NCI-H460 (cell line): ENCODE measurements at places on chromosomes 3 and 15. TPM values are rescaled to one million over a fixed set of nuclear protein-coding genes. Genes with fewer than 3 reads are reported as not detected.

DNA sequence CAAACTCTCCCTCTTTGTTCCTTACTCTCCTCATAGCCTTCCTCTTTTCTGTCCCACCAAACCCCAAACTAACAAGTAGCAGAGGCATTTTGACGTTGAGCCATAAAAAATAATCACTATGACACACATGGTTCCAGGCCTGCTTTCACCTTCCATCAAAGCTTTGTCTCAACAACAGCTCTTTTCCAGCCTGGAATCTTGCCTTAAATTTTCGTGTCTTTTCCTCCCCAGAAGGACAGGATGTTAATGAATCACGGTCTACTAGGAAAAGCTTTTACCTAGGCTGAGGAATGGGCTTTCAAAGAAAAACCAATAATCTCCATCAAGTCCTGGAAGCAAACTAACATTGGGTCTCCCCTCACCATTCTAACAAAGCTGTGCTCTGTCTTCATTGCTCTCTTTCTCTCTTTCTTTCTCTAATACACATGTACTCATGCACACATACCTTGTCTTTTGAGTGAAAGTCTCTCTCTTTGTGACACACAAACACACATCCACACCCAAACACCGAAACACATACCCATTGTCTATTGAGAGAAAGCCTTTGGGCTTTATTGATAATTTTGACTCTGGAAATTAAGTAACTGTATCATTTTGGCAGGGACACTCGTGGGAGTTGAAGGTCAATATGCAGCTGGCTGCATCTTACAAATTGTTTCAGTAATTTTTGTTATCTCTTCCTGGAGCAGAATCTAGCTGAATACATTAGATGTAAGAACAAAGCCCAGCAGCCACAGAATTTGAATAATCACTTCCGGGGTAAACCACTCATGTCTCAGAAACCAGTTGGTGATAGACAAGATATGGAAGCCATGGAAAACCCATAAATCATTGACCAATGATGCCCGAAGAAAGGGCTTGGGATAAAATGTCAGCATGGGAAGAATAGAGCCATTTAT is 107.4 kb upstream of the SLC4A7 start:
- DNase-seq: no peak

- peak; percentile 33 for DNase-seq
Measured at GRCh38 chr3:170802164-170803151, 67.5 kb downstream of the RPL22L1 start.

- no peak for DNase-seq
Measured at GRCh38 chr3:118472586-118472985, 562.1 kb downstream of the IGSF11 start.

- DNase-seq: no peak
Measured at GRCh38 chr15:88631464-88632028, 7.3 kb upstream of the ISG20 start.

GRCh38 chr15:68414591-68414990 is 17.4 kb downstream of the ITGA11 start:
- no peak for DNase-seq

- DNase-seq: no peak
Measured at GRCh38 chr3:126550488-126551051, 8.2 kb downstream of the C3orf22 start.

- no peak for DNase-seq
Measured at GRCh38 chr3:46574243-46574646, 8.1 kb upstream of the LRRC2 start.

DNA sequence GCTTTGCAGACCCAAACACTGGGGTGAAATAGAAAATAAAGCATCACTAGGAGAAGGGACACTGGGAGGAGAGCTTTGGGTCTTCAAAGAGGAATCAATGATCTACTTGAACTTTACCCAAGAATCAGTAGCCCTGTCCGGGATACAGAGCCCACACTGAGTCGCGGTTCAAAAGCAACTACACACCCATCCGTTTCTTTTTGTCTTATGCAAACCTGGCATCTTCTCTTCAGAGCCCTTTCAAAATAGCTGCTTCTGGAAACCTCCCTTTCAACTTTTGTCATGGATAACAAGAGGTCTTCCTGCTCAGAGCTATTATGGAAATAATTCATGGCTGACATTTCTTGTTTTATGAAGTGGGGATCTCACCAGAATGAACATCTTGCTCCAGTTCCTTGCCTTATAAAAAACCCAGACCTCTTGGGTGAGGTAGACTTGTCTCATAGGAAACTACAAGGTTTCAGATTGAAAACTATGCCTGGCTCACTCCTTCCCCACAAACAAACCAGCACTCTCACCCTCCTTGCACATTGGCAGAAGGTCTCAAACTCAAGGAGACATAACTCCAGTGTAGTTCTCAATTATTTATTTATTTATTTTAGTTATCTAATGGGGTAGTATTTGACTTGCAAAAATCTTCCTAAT is 115.1 kb upstream of the ARHGEF3 start:
- no peak for DNase-seq

- DNase-seq: no peak
Measured at GRCh38 chr15:67446449-67446848, 74.5 kb upstream of the C15orf61 start.

DNA sequence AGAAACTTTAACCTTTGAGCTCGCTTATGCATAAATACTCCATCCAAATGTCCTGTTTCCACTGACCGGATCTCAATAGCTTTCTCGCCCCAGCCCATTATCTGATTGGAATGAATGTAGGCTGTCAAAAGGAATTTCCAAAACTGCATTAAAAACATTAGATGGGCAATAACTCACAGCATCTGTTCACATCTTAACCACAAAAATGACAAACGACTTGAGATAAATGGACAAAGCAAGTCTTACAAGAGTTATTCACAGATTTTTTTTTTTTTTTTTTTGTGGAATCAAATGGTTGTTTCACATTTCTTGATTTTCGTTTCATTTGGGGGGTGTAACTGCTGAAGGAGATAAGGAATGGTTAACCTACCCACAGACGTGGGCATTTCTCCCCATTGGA is 39.7 kb upstream of the SLC2A2 start:
- no peak for DNase-seq

GRCh38 chr15:81749716-81750375 is 296.0 kb downstream of the MEX3B start:
- DNase-seq: no peak

GRCh38 chr3:64806668-64807605 is 119.1 kb upstream of the ADAMTS9 start:
- DNase-seq: no peak

DNA sequence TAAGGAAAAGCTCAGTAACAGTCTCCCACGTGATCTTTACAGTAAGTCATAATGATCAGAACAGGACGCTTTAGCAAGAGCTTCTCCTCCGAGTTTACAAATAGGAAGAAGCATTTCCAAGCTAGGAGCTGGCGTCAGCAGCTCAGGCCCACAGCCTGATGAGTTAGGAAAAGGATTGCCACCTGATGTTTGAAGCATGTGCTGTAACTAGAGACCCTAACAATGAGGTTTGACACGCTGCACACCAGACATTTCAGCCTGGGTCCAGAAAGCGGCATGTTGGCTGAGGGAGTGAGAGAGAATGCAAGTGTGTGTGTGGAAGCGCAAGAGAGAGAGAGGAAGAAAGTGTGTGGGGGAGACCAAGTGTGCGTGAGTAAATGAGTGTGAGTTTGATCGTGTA is 47.3 kb downstream of the TLE3 start:
- DNase-seq: no peak

- DNase-seq: no peak
Measured at GRCh38 chr3:158768361-158768787, 33.5 kb upstream of the MFSD1 start.

DNA sequence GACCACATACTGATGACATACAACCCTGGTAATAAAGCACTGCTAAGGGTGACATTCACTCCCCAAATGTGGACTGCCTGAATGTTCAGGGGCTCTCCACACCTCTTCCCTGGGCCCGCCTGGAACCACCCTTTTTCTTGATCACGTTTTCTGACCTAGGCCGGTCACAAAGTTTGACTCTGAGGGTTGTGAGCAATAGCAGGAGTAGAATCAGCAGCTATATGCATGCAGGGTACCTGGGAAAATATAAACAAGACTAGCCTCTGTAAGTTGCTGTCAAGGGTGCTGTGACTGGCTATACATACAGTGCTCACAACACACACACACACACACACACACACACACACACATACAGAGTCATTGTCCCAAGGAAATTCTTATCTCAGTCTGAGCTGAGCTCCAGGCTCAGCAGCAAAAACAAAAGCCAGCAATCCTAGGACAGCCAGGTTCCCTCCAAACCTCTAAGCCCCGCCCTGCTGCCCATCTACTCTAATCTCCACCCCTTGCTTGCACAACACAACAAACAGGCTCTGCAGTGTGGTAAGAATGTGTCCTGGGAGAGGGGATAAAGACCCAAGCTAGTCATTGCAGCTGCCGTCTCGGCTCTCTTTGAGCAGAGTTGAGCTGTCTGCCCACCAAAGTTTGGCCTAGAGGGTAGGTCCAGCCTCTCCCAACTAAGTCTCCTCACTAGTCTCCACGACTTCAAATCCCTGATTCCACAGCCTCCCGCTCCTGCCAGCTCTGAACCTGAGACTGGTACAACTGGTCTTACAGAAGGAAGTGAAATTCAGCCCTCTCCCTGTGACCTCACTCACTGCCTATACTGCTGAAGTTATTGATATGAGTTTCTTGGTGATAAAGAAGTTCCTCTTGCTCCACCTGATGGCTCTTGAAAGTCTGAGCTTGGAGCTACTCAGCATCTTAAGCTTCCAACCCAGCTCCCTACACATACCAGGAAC is 2.2 kb downstream of the BMF start:
- DNase-seq: no peak

DNA sequence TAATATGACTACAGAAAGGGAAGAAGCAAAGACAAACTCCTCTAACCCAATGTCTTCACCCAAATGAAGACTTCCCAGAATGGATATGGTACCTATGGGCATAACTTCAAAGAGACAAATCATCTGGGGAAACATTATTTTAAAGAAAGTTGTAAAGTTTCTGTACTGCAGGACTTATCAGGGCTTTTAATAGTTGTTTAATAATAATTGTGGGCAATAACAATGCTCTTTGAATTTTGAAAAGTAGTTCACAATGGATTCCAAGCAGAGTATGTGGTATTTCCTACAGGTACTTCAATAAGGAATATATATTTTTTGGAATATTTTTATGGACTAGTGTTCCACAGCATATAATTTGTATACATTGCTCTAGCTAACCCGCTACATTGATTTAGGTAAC is 503.1 kb downstream of the MCTP2 start:
- no peak for DNase-seq

- no peak for DNase-seq
Measured at GRCh38 chr15:94383041-94383440, 151.7 kb downstream of the MCTP2 start.

GRCh38 chr3:123716411-123716810 is 131.6 kb upstream of the HACD2 start:
- DNase-seq: no peak

DNA sequence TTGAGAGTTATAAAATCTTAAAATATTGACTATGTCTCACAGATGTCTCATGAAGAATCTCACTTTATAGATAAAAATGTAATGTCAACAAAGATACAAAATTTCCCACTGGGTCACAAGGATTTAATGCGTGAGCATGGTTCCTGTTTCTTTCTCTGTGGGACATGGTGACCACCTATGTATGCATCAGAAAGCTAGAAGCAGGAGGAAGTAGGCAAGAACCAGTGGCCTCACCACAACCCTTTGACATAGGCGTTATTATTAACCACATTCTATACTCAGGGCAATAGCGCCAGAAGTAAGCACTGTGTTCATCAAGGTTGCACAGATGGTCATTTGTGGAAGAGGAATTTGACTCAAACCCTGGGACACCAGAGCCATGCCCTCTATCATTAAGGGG is 11.7 kb upstream of the ADAMTS17 start:
- no peak for DNase-seq

- no peak for DNase-seq
Measured at GRCh38 chr15:82847703-82848102, 38.3 kb downstream of the WHAMM start.

BNC1 gene
- not detected in 2 replicates for total RNA-seq

CASR gene
- not detected in 2 replicates for total RNA-seq

SST gene
- not detected in 2 replicates for total RNA-seq

LRRK1 gene
- 0.63 and 1.3 TPM in 2 replicates for total RNA-seq

A4GNT gene
- not detected in 2 replicates for total RNA-seq

CCDC39 gene
- not detected in 2 replicates for total RNA-seq

DPPA4 gene
- not detected in 2 replicates for total RNA-seq

ATP13A3 gene
- total RNA-seq: 91.5 and 101 TPM in 2 replicates

HES1 gene
- 14.4 and 17.7 TPM in 2 replicates for total RNA-seq
